Endothelial cell (in vitro differentiated cells): ENCODE measurements at places on chromosomes 11 and 22. TPM values are rescaled to one million over a fixed set of nuclear protein-coding genes. Genes with fewer than 3 reads are reported as not detected.

- H3K27ac ChIP-seq, result no peak overlapping the region
- peaks cover 18% of the 10 kb centered on the region for H3K27me3 ChIP-seq
- H3K36me3 ChIP-seq, result no peaks in the 10 kb centered on the region
- no peaks in the 10 kb centered on the region for H3K4me1 ChIP-seq
- H3K4me3 ChIP-seq, result no peak overlapping the region
Observed at GRCh38 chr22:20296598-20296997, 23.3 kb downstream of the DGCR6L start.

The GRK3 gene
- total RNA-seq, result 7.1 TPM

DNA sequence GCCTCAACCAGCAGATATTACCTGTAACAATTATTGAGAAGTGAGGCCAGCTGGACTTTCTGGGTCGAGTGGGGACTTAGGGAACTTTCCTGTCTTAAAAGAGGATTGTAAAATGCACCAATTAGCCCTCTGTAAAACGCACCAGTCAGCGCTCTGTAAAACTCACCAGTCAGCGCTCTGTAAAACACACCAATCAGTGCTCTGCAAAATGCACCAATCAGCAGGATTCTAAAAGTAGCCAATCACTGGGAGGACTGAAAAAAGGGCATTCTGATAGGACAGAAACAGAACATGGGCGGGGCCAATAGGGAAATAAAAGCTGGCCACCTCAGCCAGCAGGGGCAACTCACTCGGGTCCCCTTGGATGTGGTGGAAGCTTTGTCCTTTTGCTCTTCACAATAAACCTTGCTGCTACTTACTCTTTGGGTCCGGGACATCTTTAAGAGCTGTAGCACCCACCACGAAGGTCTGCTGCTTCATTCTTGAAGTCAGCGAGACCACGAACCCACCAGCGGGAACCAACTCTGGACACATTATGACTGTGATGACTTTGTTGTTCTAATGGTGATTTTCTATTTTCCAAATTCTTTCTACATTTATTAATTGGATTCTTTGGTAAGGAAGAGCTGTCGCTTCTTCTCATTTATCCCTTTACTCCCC lies 40.2 kb upstream of the FGF3 start:
- no peak overlapping the region for H3K27ac ChIP-seq
- H3K4me1 ChIP-seq, result no peaks in the 10 kb centered on the region
- no peak overlapping the region for H3K4me3 ChIP-seq
- H3K36me3 ChIP-seq, result no peaks in the 10 kb centered on the region
- DNase-seq, result no peak
- peaks cover 3% of the 10 kb centered on the region for H3K27me3 ChIP-seq

DNA sequence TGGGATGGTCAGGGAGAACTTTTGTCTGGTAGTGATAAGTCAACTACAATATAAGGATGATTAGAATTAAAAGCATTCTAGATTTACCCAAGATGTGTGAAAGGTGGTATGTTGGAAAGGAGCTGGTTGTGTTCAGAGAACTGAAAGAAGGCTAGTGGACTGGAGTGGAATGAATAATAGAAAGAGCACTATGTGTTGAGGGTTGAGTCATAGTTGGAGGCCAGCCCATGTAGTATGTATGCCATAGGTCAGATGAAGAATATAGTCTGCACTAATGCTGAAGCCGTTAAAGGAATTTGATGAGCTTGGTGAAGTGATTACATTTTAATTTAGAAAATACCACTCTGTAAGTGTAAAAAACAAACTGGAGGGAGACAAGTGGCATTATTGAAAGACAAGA lies 514.1 kb downstream of the CNTN5 start:
- H3K4me3 ChIP-seq, result no peak overlapping the region
- no peak for DNase-seq
- no peaks in the 10 kb centered on the region for H3K27me3 ChIP-seq
- H3K4me1 ChIP-seq, result no peaks in the 10 kb centered on the region

DNA sequence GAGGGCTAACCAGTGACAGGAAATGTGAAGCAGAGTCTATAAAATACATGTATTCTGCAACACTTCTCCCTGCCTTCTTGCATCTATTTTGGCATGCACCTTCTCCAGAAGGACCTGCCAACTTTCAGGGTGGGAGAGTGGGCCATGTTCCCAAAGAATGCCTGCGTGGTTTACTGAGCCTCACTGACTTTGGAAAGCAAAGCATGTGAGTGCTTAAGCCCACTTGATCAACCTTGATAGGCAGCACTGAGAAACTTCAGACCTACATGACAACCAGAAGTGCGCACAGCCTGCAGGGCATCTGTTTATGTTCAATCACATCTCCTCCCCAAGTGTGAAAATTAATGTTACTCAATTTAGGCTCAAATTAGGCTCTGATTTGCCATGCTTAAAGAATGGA lies 69.2 kb downstream of the AMOTL1 start:
- H3K36me3 ChIP-seq, result peaks cover 15% of the 10 kb centered on the region
- no peak for DNase-seq
- no peaks in the 10 kb centered on the region for H3K4me1 ChIP-seq
- no peaks in the 10 kb centered on the region for H3K27me3 ChIP-seq
- no peak overlapping the region for H3K27ac ChIP-seq
- H3K4me3 ChIP-seq, result no peak overlapping the region

DNA sequence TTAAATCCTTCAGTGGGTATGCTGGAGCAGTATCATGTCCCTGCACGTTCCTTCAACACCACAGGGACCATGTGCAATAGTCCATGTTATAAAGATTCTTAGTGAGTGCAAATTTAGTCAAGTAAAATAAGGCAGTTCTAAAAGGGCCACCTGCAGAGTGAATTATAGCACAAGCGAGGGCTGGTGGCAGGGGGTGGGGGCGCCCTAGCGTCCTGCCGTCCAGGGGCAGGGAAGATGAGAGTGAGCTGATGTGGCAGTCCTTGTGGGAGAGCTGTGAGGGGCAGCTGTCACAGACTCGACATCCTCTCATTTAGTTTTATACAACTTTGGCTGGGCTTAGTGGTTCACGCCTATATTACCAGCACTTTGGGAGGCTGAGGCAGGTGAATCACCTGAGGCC lies 29.1 kb downstream of the FAM118A start:
- DNase-seq, result no peak
- no peak overlapping the region for H3K27ac ChIP-seq
- no peak overlapping the region for H3K4me3 ChIP-seq
- peaks cover 3% of the 10 kb centered on the region for H3K27me3 ChIP-seq
- H3K4me1 ChIP-seq, result peaks cover 8% of the 10 kb centered on the region

DNA sequence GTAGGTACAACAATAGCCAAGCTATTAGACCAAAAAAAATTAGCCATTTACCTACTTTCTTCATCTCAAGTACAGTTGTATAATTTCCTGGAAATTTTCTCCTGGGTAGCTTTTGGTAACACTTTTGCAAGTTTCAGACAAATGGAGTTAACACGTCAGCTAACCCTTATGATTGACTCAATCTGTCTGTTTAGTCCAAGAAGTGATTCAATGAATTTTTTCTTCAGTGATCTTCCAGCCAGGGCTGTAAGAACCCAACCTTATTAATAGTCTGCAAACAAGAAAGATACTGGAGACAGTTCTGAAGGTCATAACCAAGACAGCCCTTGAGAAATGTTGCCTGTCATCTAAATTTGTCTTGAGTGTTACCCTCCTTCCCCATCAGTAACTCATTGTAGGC lies 30.1 kb upstream of the FIBIN start:
- no peaks in the 10 kb centered on the region for H3K36me3 ChIP-seq
- no peaks in the 10 kb centered on the region for H3K4me1 ChIP-seq
- H3K27ac ChIP-seq, result no peak overlapping the region
- H3K4me3 ChIP-seq, result no peak overlapping the region
- DNase-seq, result no peak

DNA sequence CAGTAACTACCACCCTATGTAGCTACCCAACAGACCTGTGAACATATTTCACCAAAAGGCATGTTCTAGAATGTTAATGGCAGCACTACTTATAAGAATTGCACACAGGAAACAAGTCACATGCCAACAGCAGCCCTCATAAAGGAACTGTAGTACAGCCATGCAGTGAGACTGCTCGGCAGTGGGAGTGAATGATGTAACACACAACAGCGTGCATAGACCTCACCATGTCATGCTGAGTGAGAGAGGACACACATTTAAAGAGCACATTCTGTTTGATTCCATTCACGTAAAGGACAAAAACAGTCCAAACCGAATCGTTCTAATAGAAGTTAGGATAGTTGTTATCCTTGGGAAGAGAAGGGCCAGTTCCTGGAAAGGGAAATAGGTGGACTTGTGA lies 27.2 kb upstream of the KIRREL3 start:
- H3K27me3 ChIP-seq, result no peaks in the 10 kb centered on the region
- no peak overlapping the region for H3K27ac ChIP-seq
- no peaks in the 10 kb centered on the region for H3K4me1 ChIP-seq
- no peak for DNase-seq
- H3K4me3 ChIP-seq, result no peak overlapping the region

DNA sequence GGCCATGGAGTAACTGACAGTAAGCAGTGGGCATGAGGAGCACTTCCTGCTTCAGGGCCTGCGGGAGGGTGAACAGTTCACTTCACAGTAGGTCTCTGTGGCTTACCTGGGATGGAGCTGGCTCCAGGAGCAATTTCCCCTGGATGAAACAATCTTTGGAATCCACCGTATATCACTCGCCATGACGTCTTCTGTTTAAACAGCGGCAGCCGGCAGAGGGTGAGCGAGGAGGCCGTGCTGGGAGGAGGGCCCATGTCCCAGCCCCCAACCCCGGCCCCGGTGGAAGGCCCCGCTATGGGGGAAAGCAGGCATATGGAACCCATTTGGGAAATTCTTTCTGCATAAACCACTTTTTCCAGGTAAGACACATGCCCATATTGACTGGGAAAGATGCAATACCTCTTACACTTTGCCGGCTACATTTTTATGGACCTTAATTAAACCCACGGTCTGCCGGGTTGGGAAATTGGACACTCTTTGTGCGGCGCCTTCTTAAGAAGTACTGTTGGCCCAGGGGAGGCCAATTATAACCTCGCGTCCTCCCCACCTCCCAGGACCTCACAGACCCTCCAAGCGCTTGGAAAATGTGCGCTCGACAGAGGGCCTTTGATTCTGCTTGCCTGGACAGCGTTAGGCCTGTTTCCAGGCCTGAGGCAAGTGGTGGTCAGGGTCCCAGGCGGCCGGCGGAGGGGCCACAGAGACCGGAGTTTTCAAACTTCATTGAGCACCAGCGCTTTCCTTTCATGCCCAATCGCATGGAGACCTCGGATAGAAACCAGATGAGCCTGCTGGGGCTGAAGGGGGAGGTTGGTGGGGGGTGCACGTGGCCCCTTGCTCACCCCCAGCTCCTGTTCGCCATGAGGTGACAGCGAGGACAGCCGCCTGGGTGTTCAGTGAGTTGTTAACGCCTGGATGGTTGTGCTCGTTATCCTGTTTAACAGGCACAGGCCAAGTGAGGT lies 40.4 kb downstream of the SMIM38 start:
- H3K4me1 ChIP-seq, result peaks cover 4% of the 10 kb centered on the region
- H3K36me3 ChIP-seq, result peaks cover 14% of the 10 kb centered on the region
- DNase-seq, result no peak
- no peak overlapping the region for H3K4me3 ChIP-seq
- H3K27ac ChIP-seq, result no peak overlapping the region
- peaks cover 5% of the 10 kb centered on the region for H3K27me3 ChIP-seq

The MMP12 gene
- total RNA-seq, result not detected

DNA sequence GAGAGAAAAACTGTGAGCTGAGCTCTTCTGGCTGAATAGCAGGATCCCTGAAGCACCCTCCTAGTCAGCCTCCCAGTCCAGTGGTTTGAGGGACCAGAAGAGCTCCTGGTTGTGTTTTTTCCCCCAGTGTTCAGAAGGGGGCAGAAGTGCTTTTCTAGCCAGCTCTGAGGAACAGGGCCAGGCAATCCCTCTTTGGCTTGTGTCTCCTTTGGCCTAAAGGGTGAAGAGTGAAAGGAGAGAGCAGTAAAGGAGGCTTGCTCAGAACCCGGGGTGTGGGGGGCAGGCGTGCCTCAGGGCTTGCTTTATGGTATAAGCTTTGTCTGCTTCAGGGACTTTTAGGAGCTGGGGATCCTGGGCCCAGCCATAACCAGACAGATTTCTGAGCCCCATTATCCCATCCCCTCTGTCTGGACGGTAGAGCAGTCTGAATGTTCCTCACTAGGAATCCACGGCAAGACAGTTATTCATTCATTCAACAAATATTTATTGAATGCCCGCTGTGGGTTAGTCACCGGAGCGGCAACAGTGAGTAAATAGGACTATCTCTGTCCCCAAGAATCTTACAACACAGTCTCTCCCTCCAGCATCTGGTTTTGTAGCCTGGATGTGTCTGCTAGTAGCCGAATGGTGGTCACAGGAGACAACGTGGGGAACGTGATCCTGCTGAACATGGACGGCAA lies 14.5 kb downstream of the ACP2 start:
- H3K27ac ChIP-seq, result no peak overlapping the region
- H3K4me1 ChIP-seq, result peaks cover 13% of the 10 kb centered on the region
- no peak overlapping the region for H3K4me3 ChIP-seq
- peaks cover 6% of the 10 kb centered on the region for H3K27me3 ChIP-seq

GRCh38 chr22:46905834-46906233 lies 143.4 kb downstream of the TBC1D22A start:
- peaks cover 10% of the 10 kb centered on the region for H3K4me1 ChIP-seq
- H3K36me3 ChIP-seq, result peaks cover 20% of the 10 kb centered on the region
- DNase-seq, result no peak
- no peak overlapping the region for H3K4me3 ChIP-seq

The POU2AF3 gene
- total RNA-seq, result 0.28 TPM

The EMID1 gene
- 25.5 TPM for total RNA-seq

The RAG1 gene
- 3.9 TPM for total RNA-seq

DNA sequence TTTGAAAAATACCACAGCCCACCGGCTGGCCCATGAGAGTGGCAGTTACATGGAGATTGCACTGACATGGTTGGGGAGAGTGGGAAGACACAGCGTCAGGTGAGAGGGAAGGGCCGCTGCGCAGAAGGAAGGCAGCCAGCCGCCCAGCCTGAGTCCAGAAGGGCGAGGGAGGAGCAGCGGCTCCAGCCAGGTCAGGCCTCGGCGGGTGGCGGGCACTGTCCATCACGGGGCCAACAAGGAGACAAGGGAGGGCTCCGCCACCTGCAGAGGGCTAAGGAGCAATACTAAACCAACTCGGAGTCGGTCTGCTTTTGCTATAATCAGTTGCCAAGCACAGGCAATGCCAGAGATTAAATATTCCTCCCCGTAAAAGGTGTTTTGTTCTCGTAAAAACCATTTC lies 384.5 kb downstream of the TBC1D22A start:
- H3K27ac ChIP-seq, result no peak overlapping the region
- H3K4me1 ChIP-seq, result peaks cover 2% of the 10 kb centered on the region
- peaks cover 18% of the 10 kb centered on the region for H3K27me3 ChIP-seq
- no peaks in the 10 kb centered on the region for H3K36me3 ChIP-seq
- H3K4me3 ChIP-seq, result no peak overlapping the region

GRCh38 chr22:26847046-26847445 lies 189.7 kb downstream of the MIAT start:
- peaks cover 2% of the 10 kb centered on the region for H3K27me3 ChIP-seq
- DNase-seq, result no peak
- H3K4me1 ChIP-seq, result no peaks in the 10 kb centered on the region
- no peak overlapping the region for H3K27ac ChIP-seq
- H3K4me3 ChIP-seq, result no peak overlapping the region

The CNTN5 gene
- 0.15 TPM for total RNA-seq

DNA sequence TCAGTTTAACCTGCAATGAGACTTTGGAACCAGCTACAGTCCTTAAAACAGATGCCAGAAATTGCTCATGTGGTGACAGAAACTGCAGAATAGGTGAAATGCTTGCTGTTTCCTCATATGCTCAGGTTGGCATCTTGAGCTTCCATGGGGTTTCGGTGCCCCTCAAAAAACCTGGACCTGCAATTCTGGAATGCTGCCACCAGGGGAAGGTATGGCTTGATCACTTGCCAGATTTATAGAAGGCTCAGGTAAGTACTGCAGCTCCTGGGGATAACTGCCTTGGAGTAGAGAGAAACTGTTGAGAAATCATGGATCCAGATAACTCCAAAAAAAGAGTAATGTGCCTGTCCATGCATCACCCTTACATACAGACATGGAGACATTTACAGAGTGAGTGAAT lies 113.0 kb downstream of the CTTN start:
- H3K4me3 ChIP-seq, result no peak overlapping the region
- DNase-seq, result no peak
- H3K27ac ChIP-seq, result no peak overlapping the region
- peaks cover 2% of the 10 kb centered on the region for H3K27me3 ChIP-seq
